ENCODE measurements at places on chromosomes 3 and 15. TPM values are rescaled to one million over a fixed set of nuclear protein-coding genes. Genes with fewer than 3 reads are reported as not detected.
A peak's percentile ranks its signal among the peaks of the same experiment; 100 is the strongest.

DNA sequence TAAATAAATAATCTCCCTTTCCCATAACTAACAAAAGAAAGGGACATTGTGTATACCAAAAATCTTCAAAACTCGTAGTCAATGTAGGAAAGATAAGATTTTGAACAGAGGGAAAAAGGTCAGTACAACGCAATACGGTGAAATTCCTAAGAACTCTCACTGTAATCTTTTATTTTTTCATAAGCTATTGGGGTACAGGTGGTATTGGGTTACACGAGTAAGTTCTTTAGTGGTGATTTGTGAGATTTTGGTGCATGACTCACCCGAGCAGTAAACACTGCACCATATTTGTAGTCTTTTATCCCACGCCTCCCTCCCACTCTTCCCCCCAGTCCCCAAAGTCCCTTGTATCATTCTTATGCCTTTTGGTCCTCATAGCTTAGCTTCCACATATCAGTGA is 718.0 kb downstream of the TBL1XR1 start:
- H3K4me3 ChIP-seq, result no peak overlapping the region
- no peak for DNase-seq
- H3K27me3 ChIP-seq, result no peaks in the 10 kb centered on the region
- no peaks in the 10 kb centered on the region for H3K4me1 ChIP-seq
- H3K36me3 ChIP-seq, result no peaks in the 10 kb centered on the region

DNA sequence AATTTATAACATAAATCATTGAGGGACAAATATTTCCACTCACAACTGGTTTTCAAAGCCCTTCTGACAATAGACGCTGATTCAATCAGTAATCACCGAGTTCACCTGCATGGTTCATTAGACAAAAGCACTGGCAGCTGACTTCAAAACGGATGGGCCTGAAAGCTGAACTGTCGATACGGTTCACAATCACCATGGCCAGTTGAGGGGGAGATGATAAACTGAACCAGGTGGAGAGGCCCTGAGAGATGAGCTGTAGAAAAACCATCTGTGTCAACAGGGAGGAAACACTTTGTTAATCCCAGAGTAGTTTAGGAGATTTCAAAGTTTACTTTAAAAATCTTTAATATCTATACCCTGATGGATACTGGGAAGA is 75.0 kb downstream of the PEX5L start:
- no peaks in the 10 kb centered on the region for H3K4me1 ChIP-seq
- H3K4me3 ChIP-seq, result no peak overlapping the region
- H3K27ac ChIP-seq, result no peak overlapping the region
- DNase-seq, result no peak

GRCh38 chr3:140942221-140943104 is 827 bp downstream of the SLC25A36 start:
- peak overlapping the region; percentile 61 for H3K4me3 ChIP-seq
- H3K27ac ChIP-seq, result peak overlapping the region; percentile 85
- peaks cover 11% of the 10 kb centered on the region for H3K4me1 ChIP-seq
- no peaks in the 10 kb centered on the region for H3K27me3 ChIP-seq
- H3K36me3 ChIP-seq, result no peaks in the 10 kb centered on the region
- no peak for DNase-seq

FBXW12 gene
- not detected for total RNA-seq

COL6A6 gene
- total RNA-seq, result not detected

TM4SF1 gene
- total RNA-seq, result 1,063 TPM

Measured in Panc1 (cell line).